ENCODE measurements at places on chromosomes 12 and 14.

DNA sequence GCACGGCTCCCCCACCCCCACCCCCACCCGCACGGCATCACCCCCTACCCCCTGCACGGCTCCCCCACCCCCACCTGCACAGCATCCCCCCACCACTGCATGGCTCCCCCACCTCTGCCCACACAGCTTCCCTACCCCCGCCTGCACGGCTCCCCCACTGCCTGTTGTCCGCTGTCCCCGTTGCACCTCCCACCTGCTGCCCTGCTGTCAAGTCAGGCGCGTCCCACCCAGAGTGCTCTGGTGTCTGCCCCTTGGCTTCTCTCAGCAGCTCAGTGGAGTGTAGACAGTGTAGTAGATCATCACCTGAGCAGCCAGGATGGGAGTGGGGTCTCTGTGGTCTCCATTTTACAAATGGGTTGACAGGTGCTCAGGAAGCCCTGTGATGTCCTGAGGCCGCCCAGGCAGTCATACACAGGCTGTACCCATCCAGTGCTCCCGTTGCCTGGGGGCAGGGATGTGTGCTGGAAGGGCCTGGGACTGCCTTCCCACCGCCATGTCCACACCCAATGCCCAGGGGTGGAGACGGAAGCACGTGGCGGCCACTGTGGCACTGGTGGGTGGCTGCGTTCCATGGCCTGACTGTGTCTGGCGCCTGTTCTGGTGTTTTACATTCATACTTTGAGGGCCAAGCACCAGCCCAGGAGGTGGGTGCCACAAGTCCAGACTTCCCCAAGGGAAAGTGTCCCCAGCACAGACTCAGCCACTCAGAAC is 32.5 kb downstream of the PACS2 start:
- DNase-seq: no peak

- no peak for DNase-seq
These were observed 231.7 kb downstream of the KCNC2 start for GRCh38 chr12:74977832-74978481.

GRCh38 chr12:3200032-3200617 is 122.9 kb downstream of the TSPAN9 start:
- no peak for DNase-seq

- DNase-seq: no peak
These were observed 40.5 kb downstream of the GALC start for GRCh38 chr14:87952307-87953094.

DNA sequence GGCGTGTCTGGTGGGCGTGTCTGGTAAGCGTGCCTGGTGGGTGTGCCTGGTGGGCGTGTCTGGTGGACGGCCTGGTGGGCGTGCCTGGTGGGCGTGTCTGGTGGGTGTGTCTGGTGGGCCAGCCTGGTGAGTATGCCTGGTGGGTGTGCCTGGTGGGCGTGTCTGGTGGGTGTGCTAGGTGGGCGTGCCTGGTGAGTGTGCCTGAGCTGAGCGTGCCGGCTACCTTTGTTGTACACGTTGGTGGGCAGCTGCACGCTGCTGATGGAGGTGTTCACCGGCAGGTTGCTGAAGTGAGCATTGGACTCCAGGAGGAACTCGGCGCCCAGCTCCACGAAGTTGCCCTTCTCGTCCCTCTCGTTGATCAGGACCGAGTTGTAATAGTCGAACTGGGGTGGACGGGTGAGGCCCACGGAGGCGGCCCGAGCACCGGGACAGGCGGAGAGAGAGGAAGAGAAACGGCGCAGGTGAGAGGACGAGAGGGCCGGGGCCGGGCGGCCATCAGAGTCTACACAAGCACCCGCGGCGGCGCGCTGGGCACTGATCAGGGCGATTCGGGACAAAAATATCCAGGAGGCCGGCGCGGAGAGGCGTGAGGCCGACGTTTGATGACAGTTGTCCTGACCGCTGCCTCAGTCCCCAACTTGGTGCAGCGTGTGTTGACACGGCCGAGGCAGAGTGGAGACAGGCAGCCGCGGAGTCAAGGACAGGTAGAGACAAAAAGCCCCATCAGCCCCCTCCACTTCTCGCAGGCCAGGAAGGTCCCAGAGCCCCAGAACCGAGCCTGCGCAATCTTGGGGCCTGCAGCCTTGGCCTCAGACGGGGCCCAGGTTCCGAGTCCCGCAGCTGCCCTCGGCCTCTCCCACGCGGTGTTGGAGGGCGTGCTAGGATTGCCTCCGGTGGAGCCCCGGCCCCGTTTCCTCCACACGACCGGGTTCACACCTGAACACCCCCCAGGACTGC is 10.5 kb downstream of the CACNA2D4 start:
- DNase-seq: no peak

DNA sequence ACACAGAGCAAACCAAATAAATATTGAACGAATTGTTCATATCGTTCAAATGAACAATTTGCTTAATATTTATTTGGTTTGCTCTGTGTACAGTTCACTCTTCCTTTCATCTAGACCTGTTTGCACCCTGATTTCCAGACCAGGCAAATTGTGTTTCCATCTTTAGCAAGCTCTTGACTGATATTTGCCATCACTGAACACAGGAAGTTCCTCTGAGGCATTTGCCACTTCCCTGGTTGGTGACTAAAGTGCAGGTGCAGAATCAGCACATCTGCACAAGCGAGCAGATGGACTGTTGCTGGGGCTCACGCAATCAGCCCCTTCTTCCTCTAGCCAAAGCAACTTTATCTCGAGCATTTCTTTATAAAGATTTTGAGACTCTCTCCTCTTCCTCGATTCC is 112.9 kb downstream of the DAAM1 start:
- DNase-seq: no peak

GRCh38 chr12:131075194-131075593 is 121.5 kb downstream of the ADGRD1 start:
- no peak for DNase-seq

DNA sequence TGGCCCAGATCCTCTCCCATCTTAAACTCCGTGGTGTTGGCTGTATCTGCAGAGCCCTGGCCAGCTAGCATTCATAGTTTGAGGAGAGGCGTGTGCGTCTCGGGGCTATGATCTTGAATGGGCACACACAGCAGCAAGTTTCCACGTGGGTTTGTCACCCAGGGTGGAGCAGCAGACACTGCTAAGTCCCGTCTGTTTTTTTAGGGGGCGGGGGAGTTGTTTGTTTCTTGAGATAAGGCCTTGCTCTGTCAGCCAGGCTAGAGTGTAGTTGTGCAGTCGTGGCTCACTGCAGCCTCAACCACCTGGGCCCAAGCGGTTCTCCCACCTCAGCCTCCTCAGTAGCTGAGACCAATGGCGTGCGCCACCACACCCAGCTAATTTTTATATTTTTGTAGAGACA is 20.1 kb upstream of the TEX22 start:
- no peak for DNase-seq

DNA sequence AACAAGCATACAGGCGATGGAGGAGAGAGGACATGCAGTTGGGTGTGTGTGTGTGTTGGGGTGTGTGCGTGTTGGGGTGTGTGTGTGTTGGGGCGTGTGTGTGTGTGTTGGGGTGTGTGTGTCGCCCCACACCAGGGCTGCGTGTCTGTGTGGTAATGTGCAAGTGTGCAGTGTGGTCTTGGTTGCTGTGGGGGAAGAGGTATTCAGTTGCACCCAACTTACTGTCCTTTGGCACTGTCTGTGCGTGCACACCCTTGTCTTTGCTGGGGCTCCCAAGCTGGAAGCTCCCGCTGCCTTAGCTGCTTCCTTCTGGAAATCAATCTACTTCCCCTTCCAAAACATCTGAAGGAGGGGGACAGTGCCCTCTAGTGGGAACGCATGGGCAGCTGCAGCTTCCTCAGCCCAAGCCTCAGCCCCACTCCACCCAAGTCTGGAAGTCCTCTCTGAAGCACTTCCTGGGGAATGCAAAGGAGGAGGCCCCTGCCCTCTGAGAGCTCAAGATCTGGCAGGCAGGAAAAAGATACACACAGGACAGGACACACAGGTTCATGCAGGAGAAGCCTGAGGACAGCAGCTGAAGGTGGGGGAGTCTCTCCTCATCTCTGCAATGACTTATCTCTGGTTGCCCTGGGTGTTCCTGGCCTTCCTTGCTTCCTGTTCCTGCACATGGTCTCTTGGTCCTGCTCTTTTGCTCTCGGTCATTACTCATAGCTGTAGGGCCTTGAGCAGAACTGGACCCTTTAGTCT is 13.1 kb downstream of the ASIC1 start:
- DNase-seq: no peak

GRCh38 chr12:49983892-49984291 is 11.1 kb downstream of the AQP6 start:
- DNase-seq: no peak

DNA sequence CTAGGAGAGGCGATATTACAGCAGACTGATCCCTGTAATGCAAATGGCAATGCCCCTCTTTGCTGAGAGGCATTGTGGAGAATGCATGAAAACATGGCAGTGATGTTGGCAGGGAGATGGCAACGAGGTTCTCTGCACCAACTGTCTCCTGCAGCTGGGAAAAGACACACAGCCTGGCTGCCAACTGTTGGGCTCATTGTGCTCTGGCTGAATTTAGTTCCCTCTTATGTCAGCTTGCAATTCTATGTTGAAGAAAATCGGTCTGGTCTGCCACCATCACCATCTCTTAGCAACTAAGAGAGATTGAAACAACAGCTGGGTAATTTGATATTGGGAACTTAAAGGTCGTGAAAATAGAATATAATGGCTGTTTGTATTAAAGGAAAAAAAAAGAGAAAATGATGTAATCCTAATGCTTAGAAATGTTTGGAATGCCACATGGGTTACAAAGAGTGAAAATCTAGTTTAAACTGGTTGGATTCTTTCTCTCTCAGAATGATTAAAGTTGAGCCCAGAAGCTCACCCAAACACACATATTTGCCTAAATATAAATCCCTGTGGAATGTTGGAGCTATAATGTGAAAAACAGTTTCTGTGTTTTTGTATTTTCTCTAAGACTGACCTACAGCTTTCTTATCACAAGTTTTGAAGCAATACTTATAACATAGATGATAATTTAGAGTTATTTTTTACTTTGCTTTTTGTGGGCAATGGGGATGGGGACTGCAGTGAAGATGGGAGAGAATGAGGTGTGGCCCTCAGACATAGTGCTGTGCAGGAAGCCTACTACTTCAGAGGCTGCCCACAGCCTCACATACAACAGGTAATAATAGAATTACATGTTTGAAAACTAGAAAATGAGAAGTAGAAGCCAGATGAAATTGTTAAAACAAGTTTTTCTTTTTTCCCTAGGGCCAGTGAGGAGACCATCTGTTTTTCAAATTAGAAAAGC is 143.7 kb downstream of the AKAP6 start:
- no peak for DNase-seq

DNA sequence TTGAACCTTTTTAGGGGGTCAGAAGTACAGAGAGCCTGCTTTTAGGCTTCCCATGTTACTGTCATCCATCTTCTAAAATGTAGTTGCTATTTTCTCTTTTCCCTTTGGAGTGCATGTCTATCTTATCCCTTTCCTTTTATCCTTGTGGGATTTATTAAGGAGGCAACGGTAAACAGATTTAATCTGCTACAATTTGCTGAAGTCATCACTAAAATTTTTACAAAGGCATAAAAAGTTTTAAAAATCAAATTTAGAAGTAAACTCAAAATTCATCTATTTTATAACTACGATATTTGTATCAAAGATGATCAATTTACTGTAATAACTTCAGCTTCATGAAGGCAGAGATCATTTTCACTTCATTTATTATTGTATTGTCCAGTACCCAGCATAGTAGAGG is 118.7 kb downstream of the RPS6KA5 start:
- DNase-seq: no peak

GRCh38 chr14:88303041-88303440 is 20.0 kb downstream of the KCNK10 start:
- DNase-seq: no peak

DNA sequence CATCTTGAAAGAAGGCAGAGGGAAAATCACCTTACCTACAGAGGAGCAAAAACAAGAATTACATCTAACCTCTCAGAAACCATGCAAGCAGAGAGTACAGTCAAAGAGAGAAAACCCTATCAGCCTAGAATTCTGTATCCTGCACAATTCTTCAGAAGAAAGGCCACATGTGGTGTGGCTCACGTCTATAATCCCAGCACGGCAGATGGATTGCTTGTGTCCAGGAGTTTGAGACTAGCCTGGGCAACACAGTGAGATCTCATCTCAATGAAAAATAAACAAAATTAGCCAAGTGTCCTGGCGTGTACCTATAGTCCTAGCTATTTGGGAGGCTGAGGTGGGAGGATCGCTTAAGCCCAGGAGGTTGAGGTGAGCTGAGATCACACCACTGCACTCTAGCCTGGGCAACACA is 48.2 kb downstream of the ATF7 start:
- DNase-seq: no peak

Data from cortex of kidney (tissue), 1 donor.